ENCODE measurements at places on chromosomes 7 and 10.

DNA sequence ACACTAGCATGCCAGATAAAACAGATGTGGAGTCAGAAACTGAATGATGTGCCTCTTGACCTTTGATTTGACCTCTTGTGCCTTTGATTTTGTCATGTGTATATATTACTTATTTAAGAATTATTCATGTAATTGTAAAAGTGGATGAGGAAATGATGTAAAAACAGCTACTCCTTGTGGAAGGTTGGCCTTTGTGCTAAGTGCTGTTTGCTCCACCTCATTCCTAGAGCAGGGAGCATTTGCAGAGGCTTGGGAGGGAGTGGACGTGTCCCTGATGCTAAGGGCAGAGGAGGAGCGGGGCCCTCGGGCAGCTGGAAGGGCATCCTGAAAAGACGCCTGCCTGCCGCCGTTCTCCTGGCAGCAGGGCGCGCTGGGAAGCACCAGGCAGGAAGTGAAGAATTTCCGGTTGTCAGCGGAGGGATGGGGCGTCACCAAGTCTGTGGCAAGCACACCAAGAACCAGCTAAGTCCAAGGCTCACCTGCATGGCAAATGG, 197.6 kb upstream of the ZNF32 start:
- no peak for DNase-seq

- no peak for DNase-seq
Observed at GRCh38 chr7:26477381-26477990, 185.8 kb downstream of the SNX10 start.

DNA sequence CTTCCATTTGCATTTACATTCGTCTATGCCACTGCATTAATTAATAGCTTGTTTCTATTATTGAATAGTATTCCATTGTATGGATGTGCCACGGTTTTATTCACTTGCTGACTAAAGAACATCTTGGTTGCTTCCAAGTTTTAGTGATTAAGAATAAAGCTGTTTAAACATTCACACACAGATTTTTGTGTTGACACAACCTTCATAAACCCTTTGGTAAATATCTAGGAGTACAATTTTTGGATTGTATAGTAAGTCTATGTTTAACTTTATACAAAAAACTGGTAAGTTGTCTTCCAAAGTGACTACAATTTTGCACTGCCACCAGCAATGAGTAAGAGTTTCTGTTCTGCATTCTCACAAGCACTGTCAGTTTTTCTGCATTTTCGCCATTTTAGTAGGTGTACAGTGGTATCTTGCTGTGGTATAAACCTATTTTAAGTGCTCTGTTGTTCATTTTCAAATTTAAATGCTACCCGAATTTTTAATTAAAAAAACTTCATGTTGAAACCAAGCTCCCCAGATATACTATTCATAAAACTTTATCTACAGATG, 121.4 kb downstream of the RNF133 start:
- no peak for DNase-seq

- DNase-seq, result no peak
Observed at GRCh38 chr10:132973903-132974241, 31.5 kb upstream of the CFAP46 start.

GRCh38 chr7:2000153-2000687, 232.5 kb downstream of the MAD1L1 start:
- DNase-seq, result no peak

- no peak for DNase-seq
Observed at GRCh38 chr10:90308223-90308622, 549.6 kb downstream of the HTR7 start.

DNA sequence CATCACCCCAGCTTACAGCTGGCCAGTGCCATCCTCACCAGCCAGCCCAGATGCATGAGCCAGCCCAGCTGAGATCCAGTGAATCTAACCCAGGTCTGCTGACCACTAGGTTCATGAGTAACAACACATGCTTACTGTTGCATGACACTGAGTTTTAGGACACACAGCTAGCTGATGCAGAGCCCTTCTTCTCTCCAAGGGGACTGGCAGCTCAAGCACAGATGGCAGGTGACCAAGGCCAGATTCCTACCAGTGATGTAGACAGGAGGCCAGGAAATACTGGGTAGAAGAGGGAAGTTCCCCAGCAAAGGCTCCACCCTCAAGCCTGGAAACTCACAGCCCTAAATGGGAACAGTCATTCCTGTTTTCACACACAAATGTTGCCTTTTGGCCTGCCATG, 236.6 kb downstream of the GRID1 start:
- DNase-seq, result no peak

GRCh38 chr10:112959207-112959838, 9.3 kb downstream of the TCF7L2 start:
- DNase-seq, result no peak

DNA sequence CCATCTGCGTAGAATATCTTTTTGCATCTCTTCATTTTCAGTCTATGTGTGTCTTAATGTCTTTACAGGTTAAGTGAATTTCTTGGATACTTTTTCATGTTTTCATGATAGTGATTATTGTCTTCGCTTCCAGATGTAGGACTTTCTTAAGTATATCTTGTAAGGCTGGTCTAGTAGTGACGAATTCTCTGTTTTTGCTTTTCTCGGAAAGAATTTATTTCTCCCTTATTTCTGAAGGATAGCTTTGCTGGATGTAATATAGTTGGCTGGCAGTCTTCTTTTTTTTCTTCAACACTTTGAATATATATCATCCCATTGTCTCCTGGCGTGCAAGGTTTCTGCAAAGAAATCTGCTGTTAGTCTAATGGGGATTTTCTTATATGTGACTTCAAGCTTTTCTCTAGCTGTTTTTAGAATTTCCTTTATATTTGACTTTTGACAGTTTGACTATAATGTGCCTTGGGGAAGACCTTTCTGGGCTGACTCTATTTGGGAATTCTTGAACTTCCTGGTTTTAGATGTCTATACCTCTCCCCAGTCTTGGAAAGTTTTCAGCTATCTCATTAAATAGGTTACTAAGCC, 14.3 kb downstream of the GTPBP4 start:
- no peak for DNase-seq
